ENCODE measurements at places on chromosomes 6 and 20. TPM values are rescaled to one million over a fixed set of nuclear protein-coding genes. Genes with fewer than 3 reads are reported as not detected.

VSX1 gene
- total RNA-seq = not detected

MAP3K4 gene
- 31.4 TPM for total RNA-seq

DOK5 gene
- 2.7 TPM for total RNA-seq

MTHFD1L gene
- 22.1 TPM for total RNA-seq

SLC52A3 gene
- 0.78 TPM for total RNA-seq

MRPS10 gene
- 30.5 TPM for total RNA-seq

Data from ovary (tissue), 10 donors.